ENCODE measurements at places on chromosomes 3 and 15. TPM values are rescaled to one million over a fixed set of nuclear protein-coding genes. Genes with fewer than 3 reads are reported as not detected.

DNA sequence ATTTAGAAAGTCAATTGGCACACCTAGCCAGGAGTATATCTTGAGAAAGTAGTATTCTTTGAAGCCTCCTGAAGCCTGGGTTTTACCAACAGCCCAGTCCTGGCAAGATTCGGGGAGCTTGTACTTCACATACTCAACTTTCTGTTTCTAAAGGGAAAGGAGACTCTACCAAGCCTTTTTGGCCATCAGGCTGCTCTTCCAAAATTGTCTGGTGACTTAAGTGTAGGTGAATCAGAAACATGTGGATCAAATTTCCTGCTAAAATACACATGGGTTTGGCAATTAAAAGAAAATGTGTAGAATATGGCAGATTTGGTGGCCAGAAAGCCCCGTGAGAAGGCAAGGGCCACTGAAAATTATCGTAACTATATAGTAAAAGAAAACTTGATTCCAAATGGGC is 15.9 kb upstream of the GREM1 start:
- DNase-seq = no peak

DNA sequence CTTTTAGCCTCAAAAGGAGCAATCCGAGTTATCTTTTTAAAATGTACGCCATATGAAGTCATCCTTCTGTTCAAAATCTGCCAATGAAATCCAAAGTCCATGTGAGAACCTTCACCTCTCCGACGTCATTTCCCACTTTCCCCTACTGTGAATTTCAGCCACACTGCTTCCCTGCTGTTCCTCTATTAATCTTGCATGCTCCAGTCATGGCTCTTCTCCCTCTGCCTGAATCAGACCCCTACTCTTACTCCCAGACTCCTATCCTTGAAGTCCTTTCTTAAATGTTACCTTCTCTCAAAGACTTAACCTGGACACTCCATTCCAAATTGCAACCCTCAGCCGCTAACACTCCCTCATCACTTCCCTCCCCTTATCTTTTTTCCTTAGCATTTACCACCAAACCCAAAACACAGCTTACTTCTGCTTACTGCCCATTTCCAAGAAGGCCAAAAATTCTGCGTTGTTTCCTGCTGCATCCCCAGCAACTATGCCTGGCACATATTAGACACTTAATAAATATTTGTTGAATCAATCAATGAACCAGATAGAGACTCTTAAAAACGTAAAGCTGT is 1.2 kb downstream of the NKIRAS1 start:
- peak; percentile 15 for DNase-seq

- no peak for DNase-seq
Observed at GRCh38 chr3:105473521-105474223, 107.0 kb downstream of the ALCAM start.

- DNase-seq = no peak
Observed at GRCh38 chr3:18030371-18030870, 288.0 kb upstream of the TBC1D5 start.

- DNase-seq = no peak
Observed at GRCh38 chr15:101058735-101059134, 139.6 kb downstream of the LRRK1 start.

DNA sequence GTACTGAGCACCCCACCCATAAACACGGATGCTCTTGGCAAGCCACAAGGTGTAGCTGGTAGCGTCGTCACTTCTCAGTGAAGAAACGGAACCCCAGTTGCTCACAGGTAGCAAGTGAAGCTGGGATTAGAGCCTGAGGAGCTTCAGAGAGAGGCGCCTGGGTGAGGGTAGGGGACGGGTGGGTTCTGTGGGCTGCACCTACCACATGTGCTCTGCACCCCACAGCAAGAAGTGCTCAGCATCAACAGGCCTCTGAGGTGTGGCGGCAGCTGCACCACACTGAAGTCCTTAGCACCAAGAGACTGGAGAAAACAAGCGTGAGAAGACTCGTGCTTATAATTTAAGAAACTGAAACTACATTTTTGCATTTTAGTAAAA is 9.8 kb downstream of the MAP6D1 start:
- DNase-seq = no peak

DNA sequence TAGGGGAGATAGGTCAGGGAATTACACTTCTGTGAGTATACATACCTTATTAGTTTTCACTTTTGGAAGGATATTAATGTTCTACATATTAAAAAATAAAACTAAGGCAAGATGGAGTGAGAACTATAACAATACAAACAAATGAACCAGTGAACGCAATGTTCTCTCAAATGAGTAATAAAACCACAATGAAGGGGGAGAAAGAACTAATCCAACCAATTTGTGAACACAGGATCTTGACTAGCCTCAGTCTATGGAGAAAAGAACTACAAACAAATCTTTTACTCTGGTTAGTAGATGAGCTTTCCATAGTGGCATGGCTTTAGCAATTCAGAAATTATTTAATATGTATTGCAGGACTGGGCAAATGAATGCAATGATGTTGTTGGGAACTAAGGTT is 26.9 kb upstream of the ATOSA start:
- no peak for DNase-seq

- no peak for DNase-seq
Observed at GRCh38 chr15:69830430-69830829, 267.3 kb downstream of the TLE3 start.

GRCh38 chr3:118811236-118811732 is 223.4 kb downstream of the IGSF11 start:
- DNase-seq = no peak

DNA sequence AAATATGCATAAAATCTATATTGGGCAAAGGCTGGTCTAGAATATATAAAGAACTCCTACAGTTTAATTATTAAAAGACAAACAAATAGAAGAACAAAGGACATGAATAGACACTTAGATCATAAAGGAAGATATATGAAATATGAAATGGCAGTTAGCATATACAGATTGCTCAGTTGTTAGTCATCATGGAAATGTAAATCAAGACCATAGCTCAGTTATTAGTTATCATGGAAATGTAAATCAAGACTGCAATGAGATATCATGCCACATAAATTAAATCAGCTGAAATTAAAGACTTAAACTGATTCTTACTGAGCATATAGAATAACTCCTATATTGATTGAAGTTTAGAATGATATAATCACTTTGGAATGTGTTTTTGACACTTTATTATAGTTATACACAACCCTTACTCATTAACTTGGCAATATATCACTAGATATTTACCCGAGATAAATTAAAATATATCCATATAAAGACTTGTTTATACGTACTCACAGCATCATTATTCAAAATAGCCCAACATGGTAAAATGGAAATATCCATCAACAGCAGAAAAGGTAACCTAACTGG is 45.2 kb upstream of the GOLGA8B start:
- peak; percentile 70 for DNase-seq

The MITF gene
- polyA plus RNA-seq = 1.6 TPM

DNA sequence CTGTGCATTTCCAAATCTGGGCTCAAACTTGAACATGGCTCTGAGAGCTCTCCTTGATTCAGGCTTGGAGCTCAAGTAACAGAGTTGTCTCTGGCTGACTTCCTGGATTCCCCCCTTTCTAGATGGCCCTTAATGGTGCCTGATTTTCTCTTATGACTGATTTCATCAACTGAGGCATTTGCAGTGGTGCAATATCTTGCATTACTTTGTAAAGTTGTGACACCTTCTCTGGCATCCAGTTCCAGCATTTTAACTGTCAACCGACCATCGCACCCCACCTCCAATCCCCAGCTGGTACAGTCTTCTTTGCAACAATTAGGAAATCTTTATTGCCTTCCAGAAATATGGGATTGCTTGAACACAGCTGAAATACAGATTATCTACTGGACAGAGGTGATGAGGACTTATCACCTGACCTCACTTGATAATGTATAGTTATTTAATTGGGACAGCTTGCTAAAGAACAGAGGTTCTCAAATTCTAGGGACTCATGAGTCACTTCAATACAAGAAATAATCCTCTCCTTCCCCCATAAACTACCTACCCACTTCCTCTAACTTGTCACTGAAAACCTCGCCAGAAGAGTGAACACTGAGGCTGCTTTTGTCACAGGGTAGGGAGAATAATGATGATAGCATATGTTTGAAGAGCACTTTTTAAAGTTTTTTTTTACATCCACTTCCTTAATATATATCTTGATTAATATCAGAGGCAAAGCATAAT is 41.8 kb downstream of the FILIP1L start:
- DNase-seq = no peak

DNA sequence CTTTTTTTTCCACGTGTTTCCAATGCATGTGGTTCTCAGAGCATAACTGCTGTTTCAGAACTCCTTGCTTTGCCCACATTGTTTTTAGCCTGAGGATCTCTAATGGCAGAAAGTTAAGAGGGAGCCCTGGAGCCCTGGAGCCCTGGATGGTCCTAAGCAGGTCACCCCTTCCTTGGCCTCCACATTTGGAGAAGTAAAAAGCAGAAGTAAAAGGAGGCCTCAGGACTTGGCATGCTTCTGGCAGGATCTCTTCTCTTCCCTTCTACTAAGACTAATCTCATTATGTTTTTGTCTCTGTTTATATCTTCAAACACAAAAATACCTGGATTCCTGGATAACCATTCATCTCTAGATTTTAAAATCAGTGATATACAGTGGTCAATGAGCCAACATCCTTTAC is 50.1 kb downstream of the P2RY1 start:
- no peak for DNase-seq
